ENCODE measurements at places on chromosomes 16 and 17. TPM values are rescaled to one million over a fixed set of nuclear protein-coding genes. Genes with fewer than 3 reads are reported as not detected.

The PERCC1 gene
- not detected for total RNA-seq

The CSH1 gene
- total RNA-seq = not detected

The MMP2 gene
- 29.1 TPM for total RNA-seq

The TENT4B gene
- total RNA-seq = 15.0 TPM

The CTRB2 gene
- total RNA-seq = not detected

The SPATA22 gene
- total RNA-seq = not detected

The ADAM11 gene
- total RNA-seq = under 0.01 TPM

The WNT9B gene
- not detected for total RNA-seq

The CHAD gene
- not detected for total RNA-seq

The PRSS8 gene
- total RNA-seq = 31.1 TPM

The PMP22 gene
- total RNA-seq = under 0.01 TPM

Measured in nasal cavity respiratory epithelium epithelial cell of viscerocranial mucosa (primary cell).